ENCODE measurements at places on chromosomes 1 and 21. TPM values are rescaled to one million over a fixed set of nuclear protein-coding genes. Genes with fewer than 3 reads are reported as not detected.
A peak's percentile ranks its signal among the peaks of the same experiment; 100 is the strongest.

DNA sequence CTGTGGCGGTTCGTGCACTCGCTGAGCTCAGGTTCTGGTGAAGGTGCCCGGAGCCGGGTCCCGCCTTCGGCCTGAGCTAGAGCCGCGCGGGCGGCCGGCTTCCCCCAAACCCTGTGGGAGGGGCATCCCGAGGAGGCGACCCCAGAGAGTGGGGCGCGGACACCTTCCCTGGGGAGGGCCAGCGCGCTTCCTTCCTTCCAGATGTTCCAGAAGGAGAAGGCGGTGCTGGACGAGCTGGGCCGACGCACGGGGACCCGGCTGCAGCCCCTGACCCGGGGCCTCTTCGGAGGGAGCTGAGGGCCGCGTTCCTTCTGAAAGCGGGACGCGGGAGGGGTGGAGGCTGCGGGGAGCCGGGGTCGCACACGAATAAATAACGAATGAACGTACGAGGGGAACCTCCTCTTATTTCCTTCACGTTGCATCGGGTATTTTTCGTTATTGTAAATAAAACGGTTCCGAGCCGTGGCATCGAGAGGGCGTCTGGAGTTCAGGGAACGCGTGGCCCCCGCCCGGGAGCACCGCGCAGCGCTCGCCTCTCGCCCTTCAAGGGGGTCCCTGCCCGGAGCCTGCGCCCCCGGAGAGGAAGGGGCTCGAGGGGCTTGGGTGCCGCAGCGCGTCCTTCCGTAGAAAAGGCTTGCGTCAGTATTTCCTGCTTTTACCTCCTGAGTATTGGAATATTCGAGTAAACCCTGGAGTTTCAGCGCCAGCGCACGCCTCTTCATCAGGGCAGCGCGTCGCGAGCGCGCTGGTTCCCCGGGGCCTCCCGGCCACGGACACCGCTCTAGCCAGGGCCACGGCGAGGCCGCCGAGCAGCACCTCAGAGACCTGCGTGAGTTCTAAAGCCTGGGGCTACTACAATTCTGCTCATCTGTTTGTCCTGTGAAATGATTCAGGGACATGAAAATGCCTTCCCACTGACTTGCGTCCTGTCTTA, 11.5 kb downstream of the YBEY start:
- no peak for DNase-seq

- no peak for DNase-seq
Measured at GRCh38 chr1:206427291-206427690, 43.0 kb upstream of the IKBKE start.

The CEP104 gene
- 30.5 TPM for total RNA-seq

GRCh38 chr1:208198236-208198635, 45.9 kb downstream of the PLXNA2 start:
- DNase-seq, result no peak

GRCh38 chr1:202860744-202861419, 28.1 kb downstream of the RABIF start:
- DNase-seq, result no peak

The LGR6 gene
- not detected for total RNA-seq

The DAB1 gene
- total RNA-seq, result not detected

The FBXO44 gene
- total RNA-seq, result 12.4 TPM

The CD84 gene
- not detected for total RNA-seq

The CRNN gene
- not detected for total RNA-seq

The MXRA8 gene
- total RNA-seq, result 25.8 TPM

- DNase-seq, result peak; percentile 47
Measured at GRCh38 chr1:93692983-93693591, 11.4 kb upstream of the BCAR3 start.

DNA sequence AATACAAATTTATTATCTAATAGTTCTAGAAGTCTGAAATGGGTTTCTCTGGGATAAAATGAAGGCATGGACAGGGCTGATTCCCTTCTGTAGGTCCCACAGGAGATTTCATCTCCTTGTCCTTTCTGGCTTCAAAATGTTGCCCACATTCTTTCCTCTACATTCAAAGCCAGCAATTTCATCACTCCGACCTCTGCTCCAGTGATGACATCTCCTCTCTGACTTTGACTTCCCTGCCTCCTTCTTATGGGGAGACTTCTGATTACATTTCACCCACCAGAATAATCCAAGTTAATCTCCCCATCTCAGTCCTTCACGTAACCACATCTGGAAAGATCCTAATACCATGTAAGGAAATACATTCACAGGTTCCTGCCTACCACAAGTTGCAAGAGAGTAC, 358.0 kb upstream of the C1orf87 start:
- no peak for DNase-seq

DNA sequence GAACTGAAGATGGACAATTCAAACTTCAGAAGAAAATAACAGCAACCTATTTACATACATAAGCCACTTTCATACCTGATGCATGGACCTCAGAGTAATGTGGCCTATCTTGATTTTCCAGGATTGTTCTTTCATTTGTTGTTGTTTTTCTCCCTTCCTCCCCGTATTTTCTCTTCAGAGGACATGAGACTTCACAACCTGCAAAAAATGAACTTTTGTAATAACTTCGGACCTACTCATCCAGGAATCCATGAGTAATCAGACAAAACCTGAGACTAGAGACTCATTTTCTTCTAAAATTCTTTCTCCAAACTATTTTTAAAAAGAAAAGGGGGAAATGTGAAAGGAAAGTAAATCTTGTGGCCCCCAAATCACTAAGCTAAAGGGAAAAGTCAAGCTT, 17.6 kb upstream of the PLA2G5 start:
- DNase-seq, result no peak

The C1orf87 gene
- not detected for total RNA-seq

GRCh38 chr1:185566995-185567394, 167.2 kb upstream of the HMCN1 start:
- peak; percentile 90 for DNase-seq

GRCh38 chr21:45588086-45588825, 46.0 kb upstream of the SLC19A1 start:
- DNase-seq, result no peak

DNA sequence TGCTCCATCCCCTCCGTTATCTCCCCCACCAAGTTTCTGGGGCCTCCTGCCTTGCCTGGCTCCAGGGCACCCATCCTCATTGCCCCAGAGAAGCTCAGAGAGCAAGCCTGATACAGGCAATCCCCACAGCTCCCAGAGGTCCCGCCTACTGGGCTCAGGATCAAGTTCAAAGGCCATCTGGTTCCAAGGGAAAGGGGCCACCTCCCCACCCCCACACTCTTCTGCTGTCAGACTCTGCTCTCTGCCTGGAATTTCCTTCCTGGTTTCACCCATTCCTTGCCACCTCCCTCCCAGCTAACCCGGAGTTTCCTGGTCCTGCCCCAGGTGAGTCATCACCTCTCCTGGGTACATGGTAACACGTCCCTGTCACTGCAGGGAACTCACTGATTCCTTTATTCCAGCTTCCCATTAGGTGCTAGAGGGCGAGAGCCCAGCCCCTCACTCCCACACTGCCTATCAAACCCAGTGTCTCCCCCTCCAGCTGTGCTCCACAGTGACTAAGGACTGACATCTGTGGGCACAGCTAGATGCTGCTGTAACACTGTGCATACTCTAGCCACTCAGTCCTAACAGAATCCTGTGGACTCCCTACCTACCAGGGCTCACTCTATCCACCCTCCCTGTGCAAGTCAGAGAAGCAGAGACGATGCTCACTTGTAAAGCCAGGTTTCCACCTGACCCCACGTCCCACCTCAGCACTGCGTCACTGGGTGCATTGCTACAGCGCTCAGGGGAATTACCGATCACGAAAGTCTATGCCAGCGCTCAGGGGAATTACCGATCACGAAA, 21.8 kb downstream of the RSPH1 start:
- DNase-seq, result no peak

The KCNJ9 gene
- not detected for total RNA-seq

The PLA2G2F gene
- total RNA-seq, result not detected

DNA sequence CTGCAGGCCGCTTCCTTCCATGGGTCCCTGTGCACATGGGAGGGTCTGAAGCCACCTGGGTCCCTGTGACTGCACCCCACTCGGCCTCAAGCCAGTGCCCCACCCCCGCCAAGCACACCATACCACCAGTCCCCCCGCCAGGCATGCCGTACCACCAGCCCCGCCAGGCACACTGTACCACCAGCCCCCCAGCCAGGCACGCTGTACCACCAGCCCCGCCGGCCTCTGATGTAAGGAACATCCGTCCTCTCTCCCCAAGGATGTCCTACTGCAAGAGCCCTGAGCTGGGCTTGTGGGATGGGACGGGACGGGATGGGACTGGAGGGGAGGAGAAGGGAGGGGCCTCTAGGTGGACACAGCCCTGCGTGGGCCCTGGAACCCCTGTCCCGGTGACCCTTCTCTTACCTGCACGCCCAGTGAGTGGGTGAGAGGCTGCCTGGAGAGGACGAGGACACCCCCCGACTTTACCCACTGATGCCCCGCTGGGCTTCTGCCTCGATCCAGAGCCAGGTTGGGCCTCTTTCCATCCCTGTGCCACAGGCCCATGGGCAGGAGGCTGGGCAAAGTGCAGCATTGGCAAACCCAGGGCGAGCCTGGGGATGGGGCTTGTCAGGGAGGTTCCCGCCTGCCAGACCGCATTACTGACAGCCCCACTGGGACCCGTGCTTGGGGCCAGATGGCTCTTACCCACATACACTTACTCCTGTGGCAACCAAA, 40.8 kb upstream of the COL6A1 start:
- no peak for DNase-seq

The TNFRSF18 gene
- total RNA-seq, result 0.58 TPM

DNA sequence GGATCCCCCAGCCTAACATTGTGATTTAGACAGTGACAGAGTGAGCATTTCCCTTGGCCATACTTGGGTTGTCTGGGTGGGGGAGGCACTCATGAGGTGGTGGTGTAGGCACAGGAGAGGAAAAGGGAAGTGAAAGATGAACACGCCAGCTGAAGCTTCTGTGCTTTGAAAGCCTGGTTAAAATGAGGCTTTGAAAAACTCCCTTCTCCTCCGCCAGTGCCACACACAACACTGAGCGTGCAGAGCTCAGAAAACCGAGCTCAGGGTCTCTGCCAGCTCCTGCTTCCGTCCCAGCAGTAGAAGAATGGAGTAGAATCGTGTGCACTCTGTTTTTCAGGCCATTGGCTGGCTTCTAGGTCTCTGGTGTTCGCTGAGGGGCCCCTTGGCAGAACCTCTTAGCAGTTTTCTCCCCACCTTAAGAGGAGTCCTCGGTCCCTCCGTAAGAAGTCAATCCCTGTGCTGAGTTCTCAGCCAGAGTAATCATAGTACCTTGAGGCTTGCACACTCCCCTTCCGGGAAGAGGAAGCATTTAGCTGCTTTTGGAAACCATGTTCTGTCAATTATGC, 12.9 kb downstream of the PLEKHM2 start:
- no peak for DNase-seq

GRCh38 chr21:41958886-41959563, 5.2 kb upstream of the C2CD2 start:
- no peak for DNase-seq

The SAMD13 gene
- 1.5 TPM for total RNA-seq

The FLG2 gene
- not detected for total RNA-seq

DNA sequence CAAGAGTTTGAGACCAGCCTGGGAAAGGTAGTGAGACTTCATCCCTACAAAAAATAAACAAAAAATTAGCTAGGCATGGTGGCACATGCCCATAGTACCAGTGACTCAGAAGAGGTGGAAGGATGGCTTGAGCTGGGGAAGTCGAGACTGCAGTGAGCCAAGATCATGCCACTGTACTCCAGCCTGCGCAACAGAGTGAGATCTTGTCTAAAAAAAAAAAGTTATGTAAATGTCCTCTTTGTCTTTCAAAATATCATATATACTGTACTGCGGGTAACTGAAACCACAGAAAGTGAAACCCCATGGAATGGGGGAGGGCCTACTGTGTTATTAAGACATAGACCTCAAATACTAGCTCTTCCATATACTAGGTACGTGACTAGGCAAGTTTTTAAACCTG, 20.8 kb downstream of the ACADM start:
- no peak for DNase-seq

The CFHR1 gene
- total RNA-seq, result not detected

- no peak for DNase-seq
Measured at GRCh38 chr1:205317311-205317917, 4.1 kb downstream of the NUAK2 start.

GRCh38 chr1:21292984-21293536, 2.8 kb upstream of the ECE1 start:
- no peak for DNase-seq

The CENPF gene
- total RNA-seq, result 10.3 TPM

DNA sequence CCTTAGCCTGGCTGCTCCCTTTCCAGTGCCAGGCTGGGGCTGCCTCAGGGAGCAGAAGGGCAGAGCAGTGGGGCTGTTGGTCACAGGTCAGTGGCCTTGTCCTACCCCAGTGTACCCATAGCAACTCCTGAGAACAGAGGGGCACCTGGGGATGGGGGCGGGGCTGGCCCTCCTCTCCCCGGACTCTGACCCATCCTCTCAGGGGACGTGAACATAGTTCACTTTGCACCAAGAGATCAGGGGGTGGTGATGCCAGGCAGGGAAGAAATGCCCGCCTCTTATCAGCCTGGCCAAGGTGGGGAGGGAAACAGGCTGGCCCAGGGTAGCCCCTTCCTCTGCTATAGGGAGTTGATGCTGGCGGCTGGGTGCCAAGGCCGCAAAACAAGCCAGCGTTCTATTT, 4.9 kb downstream of the ETNK2 start:
- DNase-seq, result no peak

DNA sequence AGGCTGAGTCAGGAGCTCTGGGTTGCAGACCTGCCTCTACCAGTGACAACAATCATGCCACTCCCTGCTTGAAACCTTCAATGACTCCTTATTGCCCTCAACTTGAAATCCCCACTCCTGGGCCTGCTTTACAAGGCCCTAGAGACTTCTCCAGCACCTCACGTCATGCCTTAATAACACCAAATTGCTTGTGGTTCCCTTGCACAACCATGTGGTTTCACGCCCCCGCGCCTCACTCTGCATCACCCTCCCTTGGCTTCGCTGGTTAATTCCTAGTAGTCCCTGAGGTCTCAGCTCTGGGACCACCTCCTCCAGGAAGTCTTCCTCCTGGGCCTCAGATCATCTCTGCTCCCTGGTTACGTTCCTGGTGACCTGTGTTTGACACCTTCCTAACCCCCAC, 33.0 kb downstream of the EPHA2 start:
- no peak for DNase-seq

The HUNK gene
- not detected for total RNA-seq

DNA sequence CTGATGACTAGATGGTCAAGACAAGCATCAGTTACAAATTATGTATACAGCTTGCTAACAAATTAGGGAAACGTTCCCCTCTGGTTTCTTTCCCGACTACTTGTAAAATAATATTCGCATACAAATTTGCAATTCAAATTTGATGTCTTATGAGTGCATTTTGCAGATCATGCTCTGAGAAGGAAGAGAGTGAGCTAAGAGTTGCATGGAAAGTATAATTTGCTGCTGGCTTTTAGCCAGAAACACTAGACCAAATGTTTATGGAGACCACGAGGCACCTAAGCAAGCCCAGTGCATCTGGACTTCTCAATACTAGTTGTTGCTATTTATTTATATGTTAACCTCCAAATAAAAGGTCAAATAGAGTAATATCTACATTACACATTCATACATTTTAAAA, 216.0 kb downstream of the SMYD3 start:
- DNase-seq, result no peak

All from glomerular endothelial cell (primary cell).